ENCODE measurements at places on chromosomes 7 and 10.

GRCh38 chr7:116801092-116801710 is 61.2 kb upstream of the CAPZA2 start:
- no peak for DNase-seq

DNA sequence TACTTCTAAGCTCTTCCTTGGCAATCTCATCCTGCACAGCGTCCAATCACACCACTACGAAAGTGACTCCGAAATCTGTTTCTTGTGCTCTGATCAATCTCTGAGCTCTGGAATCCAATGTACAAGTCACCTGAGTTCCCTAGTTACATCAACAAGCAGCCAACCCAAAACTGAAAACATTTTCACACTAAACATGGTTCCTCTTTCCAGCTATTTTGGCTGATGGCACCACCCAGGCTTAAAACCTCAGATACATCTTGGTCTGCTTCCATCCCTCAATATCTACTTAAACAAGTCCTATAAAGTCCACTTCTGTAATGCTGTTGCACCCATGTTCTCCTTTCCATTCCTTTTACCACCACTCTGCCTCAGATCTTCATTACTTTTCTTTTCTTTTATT is 3.6 kb downstream of the BLOC1S2 start:
- no peak for DNase-seq

DNA sequence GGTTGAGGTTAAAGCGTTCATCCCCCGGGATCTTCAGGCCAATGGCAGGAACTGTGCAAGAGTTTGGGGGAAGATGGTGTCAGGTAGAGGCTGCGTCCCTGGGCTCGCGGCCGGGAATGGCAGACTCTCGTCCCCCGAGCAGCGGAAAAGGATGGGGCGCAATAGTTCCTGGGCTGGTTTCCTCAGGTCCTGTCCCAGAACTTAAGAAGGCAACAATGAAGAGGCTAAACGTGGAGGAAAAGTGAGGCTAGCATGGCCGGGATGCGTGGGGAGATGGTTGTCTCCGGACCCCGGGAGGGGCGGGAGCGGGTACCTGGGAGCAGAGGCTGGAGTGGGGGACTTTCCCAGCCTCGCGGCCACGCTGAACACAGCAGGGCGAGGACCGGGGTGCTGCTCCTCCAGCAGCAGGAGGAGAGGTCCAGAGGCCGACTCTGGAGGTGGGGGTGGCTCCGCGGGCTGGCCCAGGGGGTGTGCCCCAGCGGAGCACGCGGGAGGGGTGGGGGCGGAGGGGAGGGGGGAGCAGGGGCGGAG is 882 bp downstream of the IRF5 start:
- peak; percentile 50 for DNase-seq

DNA sequence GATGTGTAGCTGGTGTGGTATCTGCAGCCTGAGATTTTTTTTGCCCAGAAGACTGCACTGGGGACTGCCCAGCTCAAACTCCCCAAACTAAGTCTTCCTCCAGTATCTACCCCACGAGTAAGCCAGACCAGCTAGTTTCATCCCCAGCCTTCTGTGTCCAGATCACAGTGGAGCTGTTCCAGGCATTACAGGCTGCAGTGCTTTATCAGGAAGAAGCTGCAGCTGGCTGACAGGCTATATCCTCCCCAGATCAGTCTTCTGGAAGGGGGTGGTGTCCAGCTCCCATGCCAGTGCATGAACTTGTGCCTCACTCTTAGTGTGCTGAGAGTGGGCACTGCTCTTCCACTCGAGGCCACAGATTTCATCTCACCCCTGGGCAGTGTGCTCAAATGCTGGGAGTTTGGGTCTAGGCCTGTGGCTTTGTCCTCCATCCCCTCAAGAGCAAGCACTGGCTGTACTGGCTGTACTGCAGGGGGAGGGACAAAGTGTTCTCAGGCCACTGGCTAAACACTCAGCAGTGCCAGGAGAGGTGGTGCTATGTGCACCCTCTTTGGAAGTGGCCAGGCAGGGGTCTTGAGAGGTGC is 679.1 kb upstream of the COBL start:
- no peak for DNase-seq

- no peak for DNase-seq
Observed at GRCh38 chr10:127492607-127493250, 56.4 kb upstream of the NPS start.

GRCh38 chr10:104349623-104350126 is 4.0 kb upstream of the CFAP58 start:
- DNase-seq, result no peak

DNA sequence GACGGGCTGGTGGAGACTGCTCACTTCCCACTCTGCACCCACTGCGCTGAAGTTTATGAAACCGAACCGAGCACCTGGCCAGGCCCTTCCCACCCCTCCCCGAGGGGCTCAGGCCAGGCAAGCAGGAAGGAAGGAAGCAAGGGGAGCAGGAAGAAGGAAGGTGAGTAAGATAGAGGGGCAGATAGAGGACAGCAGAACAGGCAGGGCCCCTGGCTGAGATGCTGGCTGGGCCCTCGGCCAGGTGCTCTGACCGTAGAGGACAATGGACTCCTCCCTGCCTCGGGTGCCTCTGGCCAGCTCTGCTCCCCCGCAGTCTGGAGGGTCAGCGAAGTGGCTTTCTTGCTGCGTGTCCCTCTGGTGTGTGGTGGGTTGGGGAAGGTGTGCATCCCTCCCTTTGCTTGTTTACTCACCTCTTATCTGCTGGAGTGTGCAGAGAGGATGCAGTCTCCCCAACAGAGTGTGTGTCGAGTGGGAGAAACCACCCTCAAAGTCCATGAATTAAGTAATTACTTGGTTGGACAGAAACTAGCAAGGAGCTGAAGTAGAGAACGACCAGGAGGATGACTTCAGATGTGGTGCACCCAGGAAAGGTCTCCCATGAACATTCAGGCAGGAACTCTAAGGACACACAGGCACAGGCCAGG is 82.8 kb upstream of the PPP2R2D start:
- DNase-seq, result no peak

DNA sequence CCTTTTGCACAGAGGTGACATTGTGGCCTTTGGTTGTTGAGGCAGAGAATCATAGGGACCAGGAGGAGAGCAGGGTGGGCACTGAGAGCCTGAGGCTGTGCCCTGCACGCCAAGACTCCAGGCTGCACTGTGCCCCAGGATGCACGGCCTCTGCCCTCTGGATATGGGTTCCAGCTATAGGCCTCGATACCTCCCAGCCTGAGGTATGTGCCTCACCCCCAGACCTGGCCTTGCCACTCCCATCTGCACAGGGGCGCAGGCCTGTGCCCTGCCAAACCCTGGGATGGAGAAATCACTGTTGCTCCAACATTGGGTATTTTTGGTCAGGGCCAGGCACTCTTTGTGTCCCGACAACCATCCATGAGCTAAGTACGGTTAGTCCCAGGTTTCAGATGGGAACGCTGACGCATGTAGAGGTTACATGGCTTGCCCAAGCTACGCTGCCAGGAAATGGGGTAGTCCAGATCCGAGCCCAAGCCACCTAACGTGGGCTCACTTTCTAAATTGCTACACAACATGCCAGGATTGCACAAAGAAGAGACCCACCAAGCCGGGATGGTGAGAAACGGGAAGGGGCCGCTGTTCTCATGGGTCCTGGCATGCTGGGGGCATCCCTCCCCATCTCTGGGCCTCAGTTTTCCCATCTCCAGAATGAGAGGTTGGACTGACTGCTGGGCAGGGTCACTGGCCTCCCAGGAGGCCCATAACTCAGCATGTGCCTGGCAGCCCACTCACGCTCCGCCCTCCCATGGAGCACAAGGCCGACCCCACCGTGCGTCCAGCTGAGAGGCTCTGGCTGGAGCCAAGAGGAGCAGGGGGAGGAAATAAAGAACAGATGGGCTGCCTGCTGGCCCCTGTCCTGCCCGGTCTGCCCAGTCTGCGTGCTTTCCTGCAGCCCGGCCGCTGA is 44.2 kb downstream of the ZCCHC24 start:
- no peak for DNase-seq

GRCh38 chr10:43396061-43396927 is 12.7 kb downstream of the HNRNPF start:
- DNase-seq, result peak; percentile 78

GRCh38 chr7:26547156-26547555 is 255.5 kb downstream of the SNX10 start:
- no peak for DNase-seq

DNA sequence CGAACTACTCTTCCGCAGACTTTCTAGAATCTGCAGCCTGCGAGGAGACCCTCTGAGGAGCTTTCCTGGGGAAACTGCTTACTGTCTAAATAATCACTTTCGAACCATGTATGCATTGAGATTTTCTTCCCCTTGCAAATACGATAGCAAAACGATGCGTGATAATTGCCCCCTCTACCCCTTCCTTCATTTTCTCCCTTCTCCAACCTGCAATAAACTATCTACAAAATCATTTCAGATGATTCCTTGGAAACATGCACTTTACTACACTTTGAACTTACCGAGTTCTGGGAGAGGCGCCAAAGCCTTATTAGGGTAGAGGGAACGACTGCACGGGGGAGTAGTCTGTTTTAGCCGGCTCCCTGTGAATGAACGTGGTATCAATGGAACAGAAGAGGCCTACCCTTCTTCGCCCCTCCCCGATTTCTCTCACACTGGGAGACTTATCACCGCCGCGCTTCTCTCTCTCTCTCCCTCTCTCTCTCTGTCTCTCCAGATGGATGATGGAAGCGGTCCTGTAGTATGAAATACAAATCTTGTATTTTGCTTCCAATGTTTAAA is at the start of gene FGFBP3:
FGFBP3 (minus strand) TSS at position 370 of the 561 bp plus-strand sequence. CDS start 517 bp downstream, outside the sequence.
- DNase-seq, result peak; percentile 83

DNA sequence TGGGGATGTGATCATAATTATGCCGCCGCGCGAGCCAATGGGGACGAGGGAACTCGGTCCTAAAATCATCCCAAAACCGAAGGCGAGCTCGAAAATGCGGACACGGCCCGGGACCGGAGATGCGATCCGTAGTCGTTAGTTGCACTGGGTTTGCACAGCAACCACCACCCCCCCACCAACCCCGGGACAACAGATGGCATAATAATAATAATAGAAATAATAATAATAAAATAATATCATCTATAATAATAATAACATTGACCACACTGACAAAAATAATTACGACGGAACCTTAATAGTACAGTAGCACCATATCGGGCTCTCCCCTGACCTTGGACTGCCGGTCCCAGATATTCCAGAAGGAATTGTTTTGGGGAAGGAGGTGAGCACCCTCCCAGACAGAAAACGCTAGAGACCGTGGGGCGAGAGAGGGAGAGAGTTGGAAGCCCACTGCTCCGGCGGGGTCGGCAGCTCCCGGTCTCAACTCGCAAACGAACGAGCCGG is 1.1 kb upstream of the EMX2 start:
- DNase-seq, result no peak

DNA sequence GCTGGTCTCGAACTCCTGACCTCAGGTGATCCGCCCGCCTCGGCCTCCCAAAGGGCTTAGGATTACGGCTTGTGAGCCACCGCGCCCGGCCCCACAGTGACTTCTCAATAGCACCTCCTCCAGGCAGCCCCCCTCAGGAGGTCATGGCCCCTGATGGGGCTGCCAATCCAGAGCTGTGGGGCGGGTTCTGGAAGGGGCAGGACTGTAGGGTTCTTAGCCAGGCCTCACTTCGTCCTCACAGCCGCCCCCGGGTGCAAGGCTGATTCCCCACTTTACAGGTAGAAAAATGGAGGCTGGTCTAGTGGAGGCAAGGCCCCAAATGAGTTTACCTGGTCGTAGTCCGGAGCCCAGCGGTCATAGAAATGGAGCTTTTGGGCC is 638 bp downstream of the METTL27 start:
- peak; percentile 32 for DNase-seq

GRCh38 chr10:1309617-1310270 is 253.6 kb downstream of the WDR37 start:
- DNase-seq, result no peak

DNA sequence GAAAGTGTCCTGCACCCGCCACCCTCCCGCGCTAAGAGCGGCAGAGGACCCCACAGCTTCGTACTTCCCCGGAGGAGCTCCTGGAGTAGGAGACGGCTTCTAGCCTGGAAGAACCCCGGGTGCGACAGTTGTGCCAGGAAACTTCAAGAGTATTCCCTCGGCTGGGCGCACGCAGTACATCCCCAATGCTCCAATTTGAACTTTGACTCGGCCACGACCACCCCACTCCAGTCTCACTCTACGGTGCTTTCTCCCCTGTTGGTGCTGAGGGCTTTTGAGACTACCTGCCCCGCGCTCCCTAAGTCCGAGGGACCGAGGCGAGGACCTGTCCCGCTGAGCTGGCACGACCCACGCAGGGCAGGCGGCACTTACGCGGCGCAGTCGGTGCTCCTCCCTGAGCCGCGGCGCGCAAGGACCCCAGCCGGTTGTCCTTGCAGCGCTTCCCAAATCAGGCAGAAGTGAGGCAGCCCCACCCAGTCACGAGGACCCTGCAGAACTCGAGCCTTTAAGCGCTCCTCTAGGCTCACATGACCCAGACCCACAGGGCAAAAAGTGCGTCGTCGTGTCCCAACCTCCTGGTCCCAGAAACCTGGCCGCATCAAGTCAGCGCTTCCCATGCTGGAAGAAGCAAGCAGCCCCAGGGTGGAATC is at the start of gene CPVL:
CPVL (minus strand) TSS at position 481 of the 650 bp plus-strand sequence. CDS start 25,476 bp downstream, outside the sequence.
- DNase-seq, result peak; percentile 91

DNA sequence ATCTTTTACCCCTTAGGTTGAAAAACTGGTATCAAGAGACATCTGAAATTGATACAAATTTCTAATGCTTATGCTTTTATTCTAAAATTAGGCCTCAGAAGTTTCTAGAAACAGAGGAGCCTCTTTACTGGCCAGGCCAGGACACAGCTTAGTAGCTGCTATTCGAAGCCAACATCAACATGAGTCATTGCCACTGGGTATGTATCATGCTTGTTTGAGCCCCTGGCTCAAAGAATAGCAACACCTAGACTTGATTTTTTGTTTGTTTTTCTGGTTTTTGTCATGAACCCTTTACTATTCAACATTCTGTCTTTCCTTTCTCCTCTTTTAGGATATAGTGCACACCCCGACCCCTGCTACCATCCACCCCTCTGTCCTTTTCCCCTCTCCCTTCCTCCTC is 90.9 kb upstream of the STK17A start:
- DNase-seq, result no peak

DNA sequence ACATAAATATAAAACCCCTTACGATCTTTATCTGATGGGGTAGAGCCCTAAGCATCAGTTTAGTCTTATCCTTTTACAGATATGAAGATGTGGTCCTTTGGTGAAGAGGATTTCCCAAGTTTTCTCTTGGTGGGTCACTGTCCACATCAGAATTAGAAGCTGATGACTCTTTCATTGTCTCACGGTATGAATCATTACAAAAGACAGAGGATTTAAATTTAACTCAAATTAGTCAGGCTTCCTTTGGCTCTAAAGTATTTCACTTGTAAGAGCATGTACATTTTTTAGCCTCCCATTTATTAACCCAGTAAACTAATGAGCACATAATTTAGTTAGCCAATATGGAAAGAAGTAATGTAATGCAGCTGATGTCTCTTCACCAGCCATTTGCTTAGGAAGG is 49.9 kb upstream of the TMEM26 start:
- DNase-seq, result no peak

DNA sequence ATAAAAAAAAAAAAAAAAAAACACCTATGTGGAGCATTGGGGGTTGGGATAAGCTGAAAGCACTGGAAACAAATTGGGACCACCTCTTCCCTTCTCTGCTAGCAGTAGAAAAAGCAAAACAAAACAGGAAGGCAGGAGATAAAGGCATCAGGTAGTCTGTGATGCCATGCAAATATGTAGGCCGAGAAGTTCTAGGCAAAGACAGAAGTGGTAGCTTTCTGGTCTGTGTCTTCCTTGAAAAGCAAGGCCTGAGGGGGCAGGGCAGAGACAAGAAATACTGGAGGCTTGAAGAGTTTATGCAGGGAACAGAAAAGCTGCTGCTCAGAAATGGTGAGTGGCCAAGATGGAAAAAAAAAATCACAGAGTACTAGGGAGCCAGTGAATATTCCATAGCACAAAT is 111.1 kb downstream of the ELMO1 start:
- no peak for DNase-seq
